ENCODE measurements at places on chromosomes 4 and X.

DNA sequence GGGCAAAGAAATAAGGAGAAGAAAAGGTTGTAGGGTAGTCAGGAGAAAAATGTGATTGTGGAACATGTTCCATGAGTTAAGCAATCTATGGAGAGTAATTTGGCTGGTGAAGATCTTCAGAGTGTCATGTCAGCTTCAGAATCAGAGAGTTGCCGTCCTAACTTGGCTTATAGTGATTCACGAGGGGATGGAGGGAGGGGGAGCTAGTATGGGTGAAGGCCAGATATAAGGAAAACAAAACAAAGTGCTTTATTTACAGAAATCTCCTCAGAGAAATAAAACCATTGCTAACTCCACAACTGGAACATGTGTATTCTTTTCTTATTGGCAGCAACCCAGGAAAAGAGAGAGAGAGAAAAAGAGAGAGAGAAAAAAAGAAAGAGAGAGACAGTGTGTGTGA is 256.5 kb upstream of the NRK start:
- no peak for DNase-seq

DNA sequence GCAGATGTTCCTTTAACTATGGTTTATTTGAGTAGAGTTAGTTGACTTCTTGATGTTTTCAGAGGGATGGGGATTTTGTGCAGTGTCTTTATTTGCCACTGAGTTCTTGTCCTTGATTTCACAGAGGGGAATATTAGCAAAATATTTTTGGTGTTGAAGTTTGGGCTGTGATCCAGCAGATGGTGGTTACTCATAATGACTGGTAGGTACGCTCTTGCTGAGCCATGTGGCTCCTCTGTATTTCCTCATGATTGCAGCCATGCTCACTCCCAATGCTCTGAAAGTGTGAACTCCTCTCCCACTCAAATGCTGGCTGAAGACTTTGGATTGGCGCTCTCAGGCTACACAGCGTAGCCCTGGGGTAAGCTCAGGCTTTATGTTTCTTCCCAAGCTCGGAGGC is 77.7 kb downstream of the KLF8 start:
- DNase-seq: no peak

- DNase-seq: no peak
Observed at GRCh38 chrX:53682885-53683555, 3.5 kb downstream of the HUWE1 start.

- no peak for DNase-seq
Observed at GRCh38 chr4:64935469-64936001, 526.3 kb upstream of the TECRL start.

DNA sequence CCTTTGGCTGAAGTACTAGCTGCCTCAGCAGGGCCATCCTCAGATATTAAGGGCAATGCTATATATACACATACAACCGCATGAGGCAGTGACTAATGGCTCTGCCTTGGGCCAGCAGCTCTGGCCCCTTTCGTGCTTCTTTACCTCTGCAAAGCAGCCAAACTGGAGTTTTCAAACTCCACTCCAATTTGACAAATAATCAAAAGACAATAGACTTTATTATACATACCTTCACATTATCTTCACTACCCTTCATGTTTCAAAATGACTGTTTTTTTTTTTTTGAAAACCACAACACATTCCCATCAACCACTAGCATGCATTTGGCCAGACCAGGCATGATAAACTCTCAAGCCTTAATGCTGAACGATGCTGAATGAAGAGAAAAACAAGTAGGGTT is 187.7 kb downstream of the ENOX2 start:
- DNase-seq: no peak

GRCh38 chr4:88522702-88523324 is 763 bp downstream of the PYURF start:
- no peak for DNase-seq

DNA sequence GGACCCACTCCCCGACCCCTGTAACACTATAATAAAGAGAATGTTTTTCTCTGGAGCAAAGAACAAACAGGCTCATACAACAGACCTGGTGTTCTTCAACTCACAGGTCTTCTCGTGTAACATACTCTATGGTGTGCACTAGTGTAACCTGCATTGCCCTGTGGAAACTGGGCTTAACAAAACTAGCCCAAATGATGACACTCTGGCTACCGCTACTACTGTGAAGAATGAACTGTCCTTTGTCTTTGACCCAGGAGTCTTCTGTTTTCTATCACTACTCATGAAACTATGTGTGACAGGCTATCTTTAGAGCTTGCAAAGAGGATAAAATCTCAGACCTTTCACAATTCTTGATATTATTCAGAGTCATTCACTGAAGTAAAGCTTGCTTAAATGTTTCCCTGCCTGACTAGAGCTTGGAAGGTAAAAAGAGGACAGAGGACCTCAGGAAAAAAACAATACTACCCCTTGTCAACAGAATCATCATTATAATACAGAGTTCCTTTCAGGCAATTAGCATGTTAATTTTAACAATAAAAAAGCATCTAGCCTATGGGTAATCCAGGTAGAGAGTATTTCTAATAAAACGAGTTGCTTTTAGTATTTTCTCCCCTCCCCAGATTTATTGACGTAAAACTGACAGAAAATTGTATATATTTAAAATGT is 59.2 kb downstream of the FSTL5 start:
- no peak for DNase-seq

DNA sequence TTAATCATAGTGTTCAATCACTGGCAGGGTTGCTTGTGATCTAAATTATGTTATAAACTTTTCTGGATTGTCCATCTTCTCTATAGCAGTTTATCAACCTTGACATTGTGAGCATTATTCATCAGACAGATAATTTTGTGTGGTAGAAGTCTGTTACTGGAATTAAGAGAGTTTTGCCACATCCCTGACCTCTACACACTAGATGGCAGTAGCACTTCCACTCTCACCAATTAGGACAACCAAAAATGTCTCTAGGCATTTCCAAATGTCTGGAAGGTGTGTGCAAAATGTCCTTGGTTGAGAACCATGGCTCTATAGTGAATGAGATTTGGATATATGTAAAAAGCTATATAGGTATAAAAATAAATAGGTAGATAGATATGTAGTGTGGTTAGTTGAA is 324.1 kb upstream of the FAM47C start:
- no peak for DNase-seq

- DNase-seq: peak; percentile 32
Observed at GRCh38 chr4:51843309-51844152, 578 bp downstream of the DCUN1D4 start.

DNA sequence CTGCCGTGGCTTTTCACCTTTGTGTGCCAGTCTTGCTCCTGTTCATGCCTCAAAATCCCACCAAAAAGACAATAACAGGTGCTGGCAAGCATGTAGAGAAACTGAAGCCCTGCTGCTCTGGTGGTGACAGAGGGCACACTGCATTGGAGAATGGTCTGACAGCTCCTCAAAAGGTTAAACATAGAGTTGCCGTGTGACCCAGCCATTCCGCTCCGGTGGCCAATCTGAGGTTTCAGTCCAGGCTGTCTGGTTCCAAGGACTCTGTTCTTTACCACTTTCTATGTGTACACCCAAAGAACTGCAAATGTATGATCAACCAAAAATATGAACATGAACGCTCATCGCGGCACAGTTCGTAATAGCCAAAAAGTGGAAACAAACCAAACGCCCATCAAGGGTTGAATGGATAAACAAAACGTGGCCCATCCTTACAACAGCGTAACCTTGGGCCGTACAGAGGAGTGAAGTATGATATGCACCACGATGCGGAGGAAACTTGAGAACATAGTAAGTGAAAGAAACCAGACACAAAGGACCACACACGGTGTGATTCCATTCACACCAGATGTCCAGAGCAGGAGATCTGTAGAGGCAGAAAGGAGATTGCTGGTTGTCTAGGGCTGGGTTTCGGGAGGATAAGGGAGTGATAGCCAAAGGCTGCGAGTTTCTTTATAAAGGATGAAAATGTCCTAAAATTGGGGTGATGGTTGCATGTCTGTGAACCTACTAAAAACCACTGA is 33.6 kb upstream of the WFS1 start:
- no peak for DNase-seq

GRCh38 chr4:1890979-1891570 is 19.9 kb downstream of the NSD2 start:
- no peak for DNase-seq

DNA sequence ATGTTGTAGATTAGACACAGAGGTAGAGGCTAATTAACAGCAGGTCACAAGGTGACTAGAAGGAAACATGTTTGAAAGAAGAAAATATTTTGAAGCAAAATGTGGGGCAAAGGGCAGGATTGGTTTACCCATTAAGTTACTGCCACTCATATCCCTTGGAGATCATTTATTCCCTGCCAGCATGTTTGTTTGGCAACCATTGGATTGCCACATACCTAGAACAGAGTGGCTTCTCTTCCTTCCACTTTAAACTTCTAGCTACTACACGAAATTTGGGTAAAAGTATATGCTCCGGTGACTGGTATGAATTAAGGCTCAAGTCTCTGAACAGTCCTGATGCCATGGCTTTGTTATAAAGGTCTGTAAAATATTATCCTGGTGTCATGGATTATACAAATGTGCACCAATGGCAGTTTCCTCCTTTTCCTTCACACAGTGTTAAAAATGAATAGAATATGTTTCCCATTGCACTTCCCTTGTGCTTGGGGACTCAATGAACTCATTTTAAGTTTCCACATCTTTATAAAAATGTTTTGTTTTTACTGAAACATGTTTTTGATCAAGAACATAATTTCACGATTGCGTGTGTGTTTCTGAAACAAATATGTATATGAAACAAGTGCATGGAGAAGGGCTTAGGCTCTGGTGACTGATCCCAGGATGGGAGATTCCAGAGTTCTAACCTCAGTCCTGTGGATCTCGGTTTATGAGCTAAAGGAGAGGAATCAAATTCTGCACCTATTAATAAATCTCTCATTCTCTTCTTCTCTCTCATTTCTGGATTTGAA is 12.3 kb downstream of the BMP3 start:
- DNase-seq: no peak

DNA sequence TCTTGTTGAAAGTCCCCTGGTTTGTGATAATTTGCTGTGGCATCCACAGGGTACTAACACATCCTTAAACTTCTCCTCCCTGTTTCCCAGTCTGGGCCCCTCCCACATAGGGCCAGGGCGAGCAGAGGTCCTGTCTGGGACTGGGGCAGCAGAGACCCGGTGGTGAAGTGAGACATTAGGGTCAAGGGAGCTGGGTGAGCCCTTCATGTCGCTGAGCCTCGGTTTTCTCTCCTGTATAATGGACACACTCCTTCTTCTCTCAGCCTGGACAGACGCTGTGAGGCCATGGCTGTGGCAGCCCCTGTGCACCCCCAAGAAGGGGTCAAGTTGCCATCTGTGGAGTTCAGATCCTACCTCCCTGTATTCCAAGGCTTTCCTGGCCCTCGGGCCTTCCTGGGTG is 33.0 kb upstream of the HMX1 start:
- DNase-seq: no peak

Measured in stimulated activated CD8-positive, alpha-beta memory T cell treated with anti-CD3 and anti-CD28 coated beads, Interleukin-2, amount 100 ng/mL, for 1 hour (primary cell).